Stimulated activated CD4-positive, alpha-beta T cell treated with anti-CD3 and anti-CD28 coated beads, Interleukin-15, amount 100 ng/mL, for 1 hour (primary cell): ENCODE measurements at places on chromosomes 11 and 22.

DNA sequence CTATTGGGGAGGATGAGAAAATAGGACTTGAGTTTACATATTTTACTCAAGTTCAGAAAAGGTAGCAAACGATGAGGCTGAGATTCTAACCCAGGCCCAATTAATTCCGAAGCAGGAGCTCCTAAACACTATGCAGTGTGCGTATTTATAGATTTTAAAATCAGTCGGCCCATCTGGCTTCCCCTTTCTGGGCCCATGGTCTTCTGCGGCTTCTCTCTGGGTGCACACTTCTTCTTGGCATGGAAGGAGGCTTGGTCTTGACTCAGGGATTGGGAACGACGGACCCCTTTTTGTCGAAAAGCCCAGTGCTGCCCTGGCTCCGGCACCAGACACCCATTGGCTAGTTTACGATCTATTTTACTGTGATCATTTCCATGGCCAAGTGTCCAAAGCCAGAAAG lies 1433.8 kb downstream of the BRD1 start:
- no peak for DNase-seq

DNA sequence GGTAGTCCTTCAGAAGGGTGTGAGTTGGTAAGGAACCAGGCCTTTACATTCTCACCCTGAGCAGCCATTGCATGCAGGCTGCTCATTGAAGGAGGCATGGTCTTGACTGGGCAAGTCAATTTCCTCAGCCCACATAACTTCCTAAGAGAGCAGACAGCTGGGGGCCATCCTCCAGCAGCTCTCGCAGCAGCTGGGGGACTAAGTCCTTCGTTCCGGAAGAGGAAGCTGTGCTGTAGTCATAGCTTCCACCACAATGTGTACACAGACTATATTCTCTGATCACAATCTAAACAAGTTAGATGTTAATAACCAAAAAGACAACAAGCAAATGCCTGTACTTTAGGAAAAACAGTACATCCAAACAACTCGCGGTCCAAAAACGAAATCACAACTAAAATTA lies 30.1 kb upstream of the MPPED1 start:
- DNase-seq: no peak

- DNase-seq: no peak
Measured at GRCh38 chr22:26213826-26214225, 44.6 kb downstream of the SEZ6L start.

DNA sequence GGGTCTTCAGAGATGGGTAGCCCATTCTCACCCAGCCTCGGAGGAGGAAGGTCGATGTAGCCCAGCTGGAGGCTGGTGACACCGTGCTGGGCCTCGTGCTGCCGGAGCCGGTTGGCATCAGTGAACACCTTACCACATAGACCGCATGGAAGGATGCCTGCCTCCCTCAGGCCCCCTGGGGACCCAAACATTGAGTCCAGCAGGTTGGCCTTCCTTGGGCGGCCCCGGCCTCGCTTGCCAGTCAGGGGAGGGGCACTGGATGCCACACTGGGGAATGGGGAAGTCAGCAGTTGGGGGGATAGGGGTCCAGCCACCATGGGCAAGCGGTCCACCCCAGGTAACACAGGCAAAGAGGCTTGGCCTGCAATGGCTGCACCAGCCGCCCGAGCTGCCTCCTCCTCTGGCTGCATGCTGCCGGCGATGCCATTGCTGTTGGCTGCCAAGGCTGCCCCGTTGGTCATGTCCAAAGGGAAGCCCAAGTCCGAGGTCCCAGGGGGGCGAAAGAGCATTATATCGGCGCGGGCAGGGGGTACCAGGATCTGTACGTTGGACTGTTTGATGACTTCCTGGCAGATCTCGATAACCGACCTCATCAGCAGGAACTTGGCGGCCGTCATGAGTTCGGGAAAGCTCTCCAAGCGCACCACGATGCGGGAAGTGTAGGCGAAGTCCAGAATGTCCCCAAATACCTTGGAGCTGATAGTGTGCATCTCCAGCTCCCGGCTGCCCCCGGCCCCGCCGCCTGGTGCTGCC lies 1.4 kb downstream of the PATZ1 start:
- DNase-seq: no peak

DNA sequence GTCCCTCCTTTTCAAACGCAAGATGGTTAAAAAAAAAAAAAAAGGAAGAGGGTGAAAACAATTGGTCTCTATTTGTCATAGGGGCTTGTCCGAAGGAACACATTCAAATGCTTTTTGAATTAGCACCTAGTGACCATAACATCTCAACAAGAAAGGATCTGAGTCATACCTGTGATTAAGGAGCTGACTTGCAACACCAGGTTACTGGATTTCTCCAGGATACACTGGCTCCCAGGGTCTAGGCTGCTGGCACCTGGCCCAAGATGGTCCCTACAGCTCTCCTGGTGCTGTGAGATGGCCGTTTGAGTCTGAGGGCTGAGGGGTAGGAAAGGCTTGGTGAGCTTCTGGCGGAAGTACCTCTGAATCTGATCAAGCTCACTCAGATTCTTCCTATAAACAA lies 28.4 kb upstream of the UCP3 start:
- DNase-seq: no peak

GRCh38 chr11:133219543-133219942 lies 312.8 kb downstream of the OPCML start:
- no peak for DNase-seq

- DNase-seq: no peak
Measured at GRCh38 chr11:9858822-9859221, 194.9 kb downstream of the SWAP70 start.

DNA sequence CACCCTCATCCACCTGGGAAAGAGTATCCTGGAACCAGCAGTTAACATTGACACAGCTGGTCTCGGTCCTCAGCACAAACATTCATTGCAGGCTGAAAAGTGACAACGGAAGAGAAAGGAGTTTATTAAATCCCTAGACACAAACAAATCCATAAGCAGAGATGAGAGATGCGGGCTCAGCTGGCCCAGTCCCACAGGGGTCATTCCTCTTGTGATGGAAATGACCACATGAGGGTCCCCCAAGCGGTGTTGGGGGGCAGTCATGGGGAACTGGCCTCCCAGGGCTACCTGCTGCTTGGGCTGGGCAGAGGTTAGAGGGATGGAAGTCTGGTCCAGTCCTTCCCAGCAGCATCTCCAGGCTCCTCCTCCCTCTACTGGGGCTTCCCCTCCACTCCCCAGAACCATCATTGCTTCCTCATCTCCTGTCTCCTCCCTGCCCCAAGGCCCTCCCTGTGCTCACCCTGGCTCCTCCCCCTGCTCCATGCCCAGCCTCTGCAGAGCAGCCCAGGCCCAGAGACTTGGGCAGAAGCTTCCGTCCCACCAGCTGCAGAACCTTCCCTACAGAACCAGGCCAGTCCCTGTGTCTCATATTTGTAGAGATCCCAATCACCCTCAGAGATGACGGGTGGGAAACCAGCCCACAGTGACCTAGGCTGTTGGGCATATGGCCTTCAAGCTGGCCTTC lies 5.4 kb upstream of the IGLL5 start:
- no peak for DNase-seq

GRCh38 chr11:100593291-100593690 lies 93.8 kb upstream of the ARHGAP42 start:
- DNase-seq: no peak
